Activated naive CD4-positive, alpha-beta T cell treated with anti-CD3 and anti-CD28 coated beads, Interleukin-2, amount 50 U/mL, for 72 hours (primary cell): ENCODE measurements at places on chromosomes 4 and X. TPM values are rescaled to one million over a fixed set of nuclear protein-coding genes. Genes with fewer than 3 reads are reported as not detected.

The GALNTL6 gene
- total RNA-seq = not detected

The RBM46 gene
- total RNA-seq = not detected

The SYP gene
- total RNA-seq = 11.2 TPM

The FAM47A gene
- total RNA-seq = not detected

The RNF150 gene
- total RNA-seq = 0.08 TPM

The DMRTC1B gene
- total RNA-seq = not detected

The ALB gene
- total RNA-seq = not detected

The AKAP14 gene
- not detected for total RNA-seq

The WNK3 gene
- 2.5 TPM for total RNA-seq
